Naive thymus-derived CD8-positive, alpha-beta T cell (primary cell): ENCODE measurements at places on chromosomes 4 and X.

- no peak for DNase-seq
These were observed 84.2 kb downstream of the CHRNA9 start for GRCh38 chr4:40419231-40419912.

GRCh38 chr4:1842993-1843448, 12.9 kb downstream of the LETM1 start:
- no peak for DNase-seq

DNA sequence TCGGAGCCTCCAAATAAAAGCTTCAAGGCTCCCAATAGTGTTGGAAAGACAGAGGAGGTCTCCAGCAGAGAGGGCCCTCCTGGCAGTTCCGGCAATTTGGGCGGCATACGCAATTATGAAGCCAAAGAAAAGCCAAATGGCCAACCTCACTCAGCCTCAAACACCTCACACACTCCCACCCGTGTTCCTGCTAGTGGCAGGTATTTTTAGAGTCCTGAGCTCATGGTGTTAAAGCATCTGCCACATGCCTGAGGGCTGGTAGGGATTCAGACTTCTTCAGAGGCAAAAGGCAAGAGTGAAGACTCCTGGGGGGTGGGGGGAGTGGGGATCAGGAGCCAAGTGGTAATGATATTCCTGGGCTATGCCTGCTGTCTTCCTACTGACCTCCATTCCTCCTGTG, 7.4 kb downstream of the RAB33A start:
- DNase-seq, result no peak

DNA sequence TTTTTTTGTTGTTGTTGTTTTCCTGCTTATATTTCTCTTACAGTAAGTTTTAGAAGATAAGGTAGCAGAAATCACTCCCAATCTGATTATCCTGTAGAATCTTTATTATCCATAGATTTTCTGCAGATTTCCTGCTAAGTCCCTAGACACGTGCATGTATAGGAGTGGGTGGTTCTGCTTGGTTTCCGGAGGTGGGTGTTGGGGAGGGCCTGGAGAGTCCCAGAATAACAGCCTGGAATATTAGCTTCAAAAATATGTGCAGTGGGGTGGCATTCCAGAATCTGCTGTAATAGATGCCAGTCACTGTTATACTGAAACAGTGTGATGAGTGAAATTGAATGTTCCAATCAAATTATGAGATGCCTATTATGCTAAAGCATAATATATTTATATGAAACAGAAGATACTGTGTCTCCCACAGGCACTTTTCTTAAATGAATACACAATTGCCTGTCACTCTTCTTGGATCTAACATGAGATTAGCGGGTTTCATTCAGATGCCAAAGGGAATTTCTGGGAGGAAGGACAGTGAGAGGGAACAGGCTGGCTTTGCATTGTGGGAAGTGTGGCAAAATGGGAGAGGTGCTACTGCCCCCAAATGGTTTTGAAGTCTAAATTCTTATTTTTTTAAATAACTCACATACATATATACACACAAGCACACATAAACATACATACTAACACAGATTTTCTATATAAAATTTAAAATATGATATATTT, 37.6 kb downstream of the C4orf50 start:
- DNase-seq, result no peak

- no peak for DNase-seq
These were observed 40.4 kb upstream of the MAPK10 start for GRCh38 chr4:86400216-86400615.

DNA sequence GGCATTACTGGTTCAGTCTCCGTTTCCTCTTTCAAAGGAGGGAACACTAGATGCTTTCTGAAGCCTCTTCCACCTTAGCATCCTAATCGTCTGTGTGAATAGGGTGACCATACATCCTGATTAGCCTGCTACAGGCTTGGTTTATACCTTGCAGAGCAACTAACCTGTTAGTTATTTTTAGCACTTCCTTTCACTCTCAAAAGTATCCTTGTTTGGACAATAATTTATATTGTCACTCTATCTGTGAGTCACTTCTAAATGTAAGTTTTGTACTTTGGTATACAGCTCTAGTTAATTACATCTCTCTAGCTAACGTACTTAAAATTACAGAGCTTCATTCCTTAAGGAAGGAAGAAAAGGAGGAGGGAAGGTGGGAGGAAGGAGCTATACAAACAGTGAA, 174.5 kb downstream of the GPC3 start:
- DNase-seq, result no peak

GRCh38 chrX:109831326-109831985, 98.4 kb upstream of the ACSL4 start:
- no peak for DNase-seq

GRCh38 chr4:7651461-7651921, 216.8 kb upstream of the PSAPL1 start:
- DNase-seq, result no peak

DNA sequence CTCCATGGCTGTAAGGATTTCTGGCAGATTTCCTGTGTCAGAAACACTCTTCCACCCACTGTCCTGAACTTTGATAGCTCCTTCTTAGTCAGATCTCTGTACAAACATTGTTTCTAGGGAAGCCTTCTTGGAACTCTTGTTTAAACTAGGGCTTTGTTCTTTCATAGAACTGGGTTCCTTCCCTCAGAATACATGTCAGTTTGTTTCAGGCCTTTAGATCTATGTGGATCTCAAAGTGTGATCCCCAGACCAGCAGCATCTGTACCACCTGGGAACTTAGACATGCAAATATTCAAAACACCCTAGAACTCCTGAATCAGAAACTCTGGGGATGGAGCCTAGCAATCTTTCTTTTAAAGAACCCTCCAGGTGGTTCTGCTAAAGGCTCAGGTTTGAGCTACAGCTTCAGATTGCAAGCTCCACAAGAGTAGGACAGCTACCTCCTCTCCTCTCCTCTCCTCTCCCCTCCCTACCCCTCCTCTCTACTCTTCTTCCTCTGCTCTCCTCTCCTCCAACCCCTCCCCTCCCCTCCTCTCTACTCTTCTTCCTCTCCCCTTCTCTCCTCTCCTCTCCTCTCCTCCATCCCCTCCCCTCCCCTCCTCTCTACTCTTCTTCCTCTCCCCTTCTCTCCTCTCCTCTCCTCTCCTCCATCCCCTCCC, 12.7 kb downstream of the RASSF6 start:
- no peak for DNase-seq
